DMS79 treated with DMSO at 0.1 percent for 48 hours (cell line): ENCODE measurements at places on chromosomes 16 and 17.

DNA sequence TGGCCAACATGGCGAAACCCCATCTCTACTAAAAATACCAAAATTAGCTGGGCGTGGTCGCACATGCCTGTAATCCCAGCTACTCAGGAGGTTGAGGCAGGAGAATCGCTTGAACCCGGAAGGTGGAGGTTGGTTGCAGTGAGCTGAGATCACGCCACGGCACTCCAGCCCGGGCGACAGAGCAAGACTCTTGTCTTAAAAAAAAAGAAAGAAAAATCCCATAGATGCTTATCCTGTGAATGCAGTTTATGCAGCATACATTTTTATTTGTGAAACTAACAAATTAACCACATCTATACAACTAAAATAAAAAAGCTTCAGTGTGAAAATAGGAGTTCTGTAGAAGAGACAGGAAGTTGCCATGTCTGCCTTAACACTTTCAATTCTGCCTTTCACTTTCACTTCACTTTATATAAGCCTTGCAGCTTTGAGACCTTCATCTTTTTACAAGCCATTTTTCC is 7.1 kb downstream of the IGSF6 start:
- no peak for DNase-seq

- DNase-seq, result no peak
These were observed 213.1 kb downstream of the CEP112 start for GRCh38 chr17:65978871-65979270.

- DNase-seq, result no peak
These were observed 258.7 kb downstream of the MRTFB start for GRCh38 chr16:14329727-14330350.

GRCh38 chr16:84898447-84898846 is 78.7 kb downstream of the CRISPLD2 start:
- no peak for DNase-seq

DNA sequence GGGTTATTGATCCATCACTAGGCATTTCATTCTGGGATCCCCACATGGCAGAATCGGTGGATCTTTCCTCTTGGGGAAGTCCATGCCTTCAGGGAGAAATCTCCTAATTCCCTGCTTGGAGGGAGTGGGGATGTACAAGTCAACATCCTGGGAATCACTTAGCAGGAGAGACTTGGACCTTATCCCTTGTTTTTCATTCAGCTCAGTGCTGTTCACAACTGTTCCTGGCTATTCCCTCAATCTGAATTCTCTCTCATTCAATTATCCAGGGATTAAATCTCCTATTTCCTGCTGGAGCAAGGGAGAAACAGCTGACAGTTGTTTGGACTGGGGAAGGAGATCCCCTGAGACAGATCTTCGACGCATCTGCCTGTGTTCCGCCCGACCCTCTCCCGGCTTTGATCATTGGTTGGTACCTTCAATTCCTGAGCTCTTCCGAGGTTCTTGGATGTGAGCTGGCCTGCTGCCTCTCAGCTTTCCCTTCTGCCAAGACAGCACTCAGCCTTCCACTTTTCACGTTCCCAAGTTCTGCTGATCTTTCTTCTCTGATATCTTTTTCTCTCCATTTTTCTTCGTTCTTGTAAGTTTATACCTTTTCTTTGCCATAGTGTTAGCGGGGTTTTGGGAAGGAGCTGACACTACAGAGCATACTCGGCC is 115.4 kb upstream of the GNAO1 start:
- no peak for DNase-seq

GRCh38 chr16:12262454-12263180 is 286.1 kb downstream of the SNX29 start:
- peak; percentile 44 for DNase-seq

- DNase-seq, result no peak
These were observed 516 bp downstream of the SLC16A6 start for GRCh38 chr17:68290268-68290954.

- no peak for DNase-seq
These were observed 78.0 kb downstream of the MYO1D start for GRCh38 chr17:32798938-32799337.

GRCh38 chr17:31444026-31444425 is 52.6 kb downstream of the RAB11FIP4 start:
- no peak for DNase-seq
